ENCODE measurements at places on chromosomes 5 and 9.

DNA sequence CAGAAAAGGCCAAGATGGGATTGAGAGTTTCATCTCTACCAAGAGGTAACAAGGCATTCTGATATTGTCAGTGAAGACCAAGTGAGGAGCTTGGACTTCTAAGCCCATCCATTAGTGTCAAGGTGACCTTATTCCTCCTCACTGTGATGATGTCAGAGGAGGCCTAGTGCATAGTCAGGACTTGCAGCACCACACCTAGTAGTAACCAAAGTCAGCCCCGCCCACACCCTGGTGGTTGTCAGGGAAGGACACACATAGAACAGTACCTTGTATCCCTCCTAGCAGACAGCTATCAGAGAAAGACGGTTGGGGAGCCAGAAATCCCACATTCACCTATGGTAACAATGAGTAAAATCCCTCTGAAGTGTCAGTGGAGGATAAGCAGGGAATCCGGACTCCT lies 111.7 kb downstream of the AP3B1 start:
- no peak for DNase-seq

DNA sequence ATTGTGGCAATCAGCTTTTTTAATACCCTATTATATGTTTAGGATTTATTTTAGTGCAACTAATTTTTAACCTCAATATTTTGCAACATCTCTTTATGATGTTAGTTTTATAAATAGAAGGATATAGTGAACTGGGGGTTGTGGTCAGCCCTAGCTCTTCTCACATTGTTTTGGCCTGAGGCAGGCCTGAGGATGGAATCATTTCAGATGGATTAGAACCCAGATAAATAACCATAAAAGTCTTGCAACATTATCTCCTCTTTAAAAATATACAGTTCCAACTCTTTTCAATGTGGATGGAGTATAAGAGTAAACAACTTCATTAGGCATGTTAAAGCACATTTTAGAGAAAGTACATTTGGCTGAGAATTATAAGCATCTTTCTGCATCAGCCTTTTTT lies 522.7 kb downstream of the NR2F1-AS1 start:
- no peak for DNase-seq

- DNase-seq = no peak
These were observed 41.2 kb downstream of the NIM1K start for GRCh38 chr5:43232943-43233833.

DNA sequence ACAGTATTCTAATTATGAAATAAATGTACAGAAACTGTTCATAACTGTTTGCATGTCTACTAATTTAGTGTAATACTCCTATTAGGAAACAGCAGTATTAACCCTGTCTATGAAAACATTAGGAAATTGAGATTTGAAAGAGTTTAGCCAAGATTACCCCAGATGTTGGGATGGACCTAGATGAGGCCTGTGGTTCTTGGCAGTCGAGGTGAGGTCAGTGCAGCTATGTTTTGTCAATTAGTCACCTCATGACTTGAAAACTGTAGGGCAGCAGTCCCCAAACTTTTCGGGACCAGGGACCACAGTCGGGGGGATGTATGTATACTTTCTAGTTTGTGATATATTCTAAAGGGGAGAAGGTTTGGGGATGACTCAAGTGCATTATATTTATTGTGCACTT lies 4.7 kb downstream of the LNPEP start:
- DNase-seq = no peak

DNA sequence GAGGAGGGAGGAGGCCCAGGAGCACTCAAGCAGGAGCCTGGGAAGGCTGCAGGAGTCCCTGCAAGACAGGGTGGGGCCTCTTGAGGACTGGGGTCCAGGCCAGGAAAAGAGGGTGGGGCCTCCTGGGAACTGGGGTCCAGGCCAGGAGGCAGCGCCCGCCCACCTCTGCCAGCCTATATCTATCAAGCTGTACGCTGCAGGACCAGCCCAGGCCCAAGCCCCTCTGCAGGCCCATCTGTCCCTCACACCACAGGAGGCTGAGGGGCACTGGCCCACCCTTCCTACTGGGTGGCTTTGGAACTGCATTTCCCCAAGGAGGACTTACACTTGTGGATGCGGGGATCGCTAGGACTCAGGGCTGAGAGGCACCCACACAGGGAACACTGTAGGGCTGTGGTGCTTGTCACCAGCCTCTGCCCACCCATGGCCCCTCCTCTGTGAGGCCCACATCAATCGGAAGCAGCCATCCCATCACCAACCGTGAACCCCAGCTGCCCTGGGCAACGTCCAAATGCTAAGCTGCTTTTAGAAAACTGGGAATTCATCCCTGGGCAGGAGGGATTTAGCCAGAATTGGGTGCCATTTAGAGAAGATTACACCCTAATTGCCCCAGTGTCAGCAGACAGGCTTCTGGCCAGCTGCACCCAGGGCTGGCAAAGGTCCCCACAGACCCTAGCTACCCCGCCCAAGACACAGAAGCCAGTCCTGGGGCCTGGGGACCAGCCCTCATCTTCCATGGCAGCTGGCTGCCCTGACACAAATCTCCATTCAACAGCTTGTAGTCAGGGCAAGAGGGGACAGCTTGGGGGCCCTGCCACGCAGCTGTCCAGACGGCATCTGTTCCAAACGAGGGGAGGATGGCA lies 15.3 kb downstream of the BICD2 start:
- DNase-seq = no peak

DNA sequence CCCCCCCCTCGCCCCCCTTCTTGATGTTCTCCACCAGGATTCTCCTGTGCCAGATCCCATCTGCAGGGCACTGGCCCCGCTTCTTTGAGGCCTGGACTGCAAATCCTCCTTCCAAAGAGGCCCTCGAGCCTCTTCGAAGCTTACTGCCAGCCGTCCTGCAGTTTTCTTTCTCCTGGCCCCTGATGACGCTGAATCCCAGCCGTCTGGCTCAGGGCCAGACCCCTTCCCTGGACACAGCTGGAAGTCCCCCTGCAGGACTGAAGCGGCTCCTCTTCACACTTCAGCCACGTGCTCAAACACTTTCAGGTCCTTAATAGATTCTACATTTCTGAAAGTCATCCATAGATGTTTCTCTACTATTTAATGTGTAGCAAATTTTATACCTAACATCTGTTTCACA lies 121.5 kb downstream of the EHMT1 start:
- no peak for DNase-seq

Measured in common myeloid progenitor, CD34-positive (primary cell).